Endothelial cell of coronary artery (primary cell): ENCODE measurements at places on chromosomes 6 and 20. TPM values are rescaled to one million over a fixed set of nuclear protein-coding genes. Genes with fewer than 3 reads are reported as not detected.

SOBP gene
- 1.2 and 2.2 TPM in 2 replicates for total RNA-seq

TMEM151B gene
- total RNA-seq, result 0.54 TPM in 1 of 2 replicates, not detected in the other

RCAN2 gene
- 0.09 TPM in 2 replicates for total RNA-seq

EFCAB8 gene
- 0.19 and 0.27 TPM in 2 replicates for total RNA-seq

FNDC11 gene
- total RNA-seq, result 0.63 and 0.94 TPM in 2 replicates

NUS1 gene
- total RNA-seq, result 14.3 and 18.0 TPM in 2 replicates

C6orf163 gene
- total RNA-seq, result 2.1 TPM in 2 replicates
